Activated T-cell treated with anti-CD3 and anti-CD28 coated beads, Interleukin-2, amount 50 U/mL, for 4 hours (primary cell): ENCODE measurements at places on chromosomes 7 and 10. TPM values are rescaled to one million over a fixed set of nuclear protein-coding genes. Genes with fewer than 3 reads are reported as not detected.

DNA sequence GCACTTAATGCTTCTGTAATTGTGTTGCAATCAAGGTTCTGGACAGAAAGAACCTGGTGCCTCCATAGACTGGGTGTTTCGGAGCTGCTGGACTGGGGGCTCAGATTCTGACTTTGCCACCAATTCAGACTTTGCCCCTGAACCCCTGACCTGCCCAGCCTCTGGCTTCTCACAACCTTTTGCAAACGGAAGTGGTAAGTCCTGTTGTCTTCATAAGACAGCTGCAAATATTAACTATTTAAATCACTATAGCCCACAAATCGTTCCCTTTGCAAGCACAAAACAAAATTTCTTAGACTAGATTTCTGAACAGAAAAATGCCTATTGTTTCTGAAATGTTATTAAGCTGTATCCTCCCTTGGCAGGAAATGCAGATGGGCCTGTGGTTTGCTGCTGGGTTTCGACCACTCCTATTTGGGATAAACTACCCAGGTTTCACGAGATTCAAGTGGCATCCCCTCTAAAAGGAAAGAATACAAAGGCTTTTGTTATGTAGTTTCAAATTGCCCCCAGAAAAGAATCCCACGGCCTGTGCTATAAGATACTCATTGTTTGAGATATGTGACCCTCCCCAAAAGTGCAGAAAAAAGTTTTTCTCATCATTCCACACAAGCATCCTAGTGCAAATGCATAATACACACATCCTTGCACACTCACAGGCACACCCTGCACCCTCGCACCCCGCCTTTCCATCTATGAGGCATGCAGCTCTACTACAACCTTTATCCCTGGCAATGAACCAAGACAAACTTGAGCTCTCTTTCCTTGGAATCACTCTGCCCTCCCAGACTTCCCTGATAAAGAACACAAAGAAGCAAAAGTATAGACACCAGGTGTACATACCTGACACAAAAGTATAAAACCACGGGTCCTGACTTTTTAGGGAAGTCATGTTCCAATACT is 209.1 kb downstream of the PRPF18 start:
- DNase-seq, result no peak

DNA sequence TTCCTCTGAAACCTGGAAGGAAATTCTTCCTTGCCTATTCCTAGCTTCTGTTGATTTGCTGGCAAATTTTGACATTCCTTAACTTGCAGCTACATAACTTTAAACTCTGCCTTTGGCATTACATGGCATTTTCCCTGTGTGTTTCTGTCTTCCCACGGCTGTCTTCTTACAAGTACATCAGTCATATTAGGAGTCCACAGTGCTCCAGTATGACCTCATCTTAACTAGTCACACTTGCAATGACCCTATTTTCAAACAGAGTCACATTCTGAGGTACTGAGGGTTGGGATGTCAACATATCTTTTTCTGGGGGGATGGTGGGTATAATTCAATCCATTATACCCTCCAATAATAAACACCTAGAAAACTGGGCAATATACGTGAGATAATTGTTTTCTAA is 37.4 kb upstream of the EPHB6 start:
- DNase-seq, result no peak

- DNase-seq, result no peak
Observed at GRCh38 chr10:58661902-58662301, 149.2 kb downstream of the BICC1 start.

GRCh38 chr7:24574386-24574785 is 1.1 kb downstream of the PALS2 start:
- DNase-seq, result no peak

- no peak for DNase-seq
Observed at GRCh38 chr7:129702761-129703338, 91.3 kb downstream of the NRF1 start.

- peak; percentile 11 for DNase-seq
Observed at GRCh38 chr10:21173802-21174714, 276.9 kb upstream of the NEBL start.

DNA sequence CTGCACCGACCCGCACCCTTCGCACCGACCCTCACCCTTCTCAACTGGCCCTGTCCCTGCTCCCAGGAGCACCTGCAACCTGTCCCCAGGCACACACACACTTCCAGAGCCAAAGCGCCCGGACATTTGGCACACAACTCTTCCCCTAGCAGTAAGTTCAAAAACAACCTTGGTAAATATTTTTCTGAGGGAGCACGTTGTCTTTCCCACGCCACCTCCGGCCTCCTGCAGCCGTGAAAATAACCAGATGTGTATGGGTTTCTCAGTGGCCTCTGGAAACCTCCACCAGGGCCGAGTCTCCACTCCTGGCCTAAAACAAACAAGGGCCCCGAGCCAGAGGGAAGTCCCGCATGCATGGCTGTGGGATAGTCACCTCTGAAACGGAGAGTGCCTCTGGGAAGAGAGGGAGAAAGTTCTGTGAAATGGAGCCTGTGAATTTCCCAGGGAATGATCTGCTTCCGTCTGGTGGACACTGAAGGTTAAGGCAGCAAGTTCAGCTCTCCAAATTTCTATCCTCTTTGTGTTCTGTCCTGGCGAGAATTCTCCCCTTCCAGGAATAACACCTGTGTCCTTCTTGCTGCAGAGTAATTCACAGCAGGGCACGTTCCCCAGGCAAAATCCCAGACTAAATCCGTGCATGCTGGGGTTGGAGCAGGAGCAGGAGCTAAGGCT is 15.8 kb downstream of the PODXL start:
- DNase-seq, result no peak

- DNase-seq, result peak; percentile 15
Observed at GRCh38 chr7:76048668-76048988, 722 bp downstream of the MDH2 start.

GRCh38 chr10:129832573-129833467 is 131.3 kb downstream of the EBF3 start:
- no peak for DNase-seq

- DNase-seq, result no peak
Observed at GRCh38 chr7:151880688-151881087, 3.8 kb upstream of the PRKAG2 start.

DNA sequence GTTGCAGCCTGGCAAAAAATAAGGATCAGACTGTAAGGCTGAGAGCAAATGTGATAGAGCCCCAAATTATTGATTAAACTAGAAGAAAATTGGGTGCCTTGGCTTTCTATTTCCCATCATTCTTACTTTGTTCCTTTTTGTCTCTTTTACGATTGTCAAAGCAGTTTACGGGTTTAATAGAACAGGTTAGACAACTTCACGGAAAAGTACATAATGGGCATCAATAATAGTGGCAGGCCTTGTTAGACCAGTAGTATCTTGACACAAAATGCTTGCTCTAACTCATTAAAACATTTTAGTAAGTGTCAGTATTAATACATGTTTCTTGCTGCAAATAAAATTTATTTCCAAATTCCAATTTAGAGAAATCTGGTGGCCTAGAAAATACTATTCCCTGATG is 14.5 kb upstream of the GGCT start:
- no peak for DNase-seq

DNA sequence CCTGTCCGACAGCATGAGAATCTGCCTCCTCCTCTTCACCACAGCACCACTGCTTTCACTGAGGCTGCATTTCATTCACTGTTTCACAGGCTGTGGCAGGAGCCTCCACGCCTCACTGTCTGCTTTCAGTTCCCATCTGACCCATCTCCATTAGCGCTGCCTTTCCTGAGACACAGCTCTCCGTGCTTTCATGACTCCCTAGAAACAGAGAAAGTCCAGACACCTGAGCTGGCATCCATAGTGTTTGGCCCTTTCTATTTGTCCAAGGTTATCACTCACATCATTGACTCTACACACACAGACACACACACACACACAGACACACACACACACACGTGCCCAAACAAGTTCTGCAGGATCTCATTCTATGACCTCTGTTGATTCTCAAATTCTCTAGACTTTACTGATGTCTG is 5.2 kb downstream of the LGI1 start:
- DNase-seq, result no peak

DNA sequence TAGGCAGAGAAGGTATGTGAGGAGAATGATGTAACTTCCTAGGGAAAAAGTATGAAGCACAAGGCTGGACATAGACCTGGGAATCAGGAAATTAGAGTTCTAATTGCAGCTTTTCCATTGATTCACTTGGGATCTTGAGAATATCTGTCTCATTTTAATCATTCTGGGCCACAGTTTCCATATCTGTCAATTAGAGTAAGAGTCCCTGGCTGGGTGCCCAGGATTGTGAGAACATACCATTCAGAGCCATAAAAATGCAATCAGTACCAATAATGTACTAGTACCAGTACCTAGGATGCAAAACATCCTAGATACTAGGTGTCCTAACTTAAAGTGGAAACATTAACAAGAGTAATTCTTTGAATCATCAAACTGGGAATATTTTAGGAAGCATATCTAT is 29.6 kb downstream of the CAV1 start:
- no peak for DNase-seq

DNA sequence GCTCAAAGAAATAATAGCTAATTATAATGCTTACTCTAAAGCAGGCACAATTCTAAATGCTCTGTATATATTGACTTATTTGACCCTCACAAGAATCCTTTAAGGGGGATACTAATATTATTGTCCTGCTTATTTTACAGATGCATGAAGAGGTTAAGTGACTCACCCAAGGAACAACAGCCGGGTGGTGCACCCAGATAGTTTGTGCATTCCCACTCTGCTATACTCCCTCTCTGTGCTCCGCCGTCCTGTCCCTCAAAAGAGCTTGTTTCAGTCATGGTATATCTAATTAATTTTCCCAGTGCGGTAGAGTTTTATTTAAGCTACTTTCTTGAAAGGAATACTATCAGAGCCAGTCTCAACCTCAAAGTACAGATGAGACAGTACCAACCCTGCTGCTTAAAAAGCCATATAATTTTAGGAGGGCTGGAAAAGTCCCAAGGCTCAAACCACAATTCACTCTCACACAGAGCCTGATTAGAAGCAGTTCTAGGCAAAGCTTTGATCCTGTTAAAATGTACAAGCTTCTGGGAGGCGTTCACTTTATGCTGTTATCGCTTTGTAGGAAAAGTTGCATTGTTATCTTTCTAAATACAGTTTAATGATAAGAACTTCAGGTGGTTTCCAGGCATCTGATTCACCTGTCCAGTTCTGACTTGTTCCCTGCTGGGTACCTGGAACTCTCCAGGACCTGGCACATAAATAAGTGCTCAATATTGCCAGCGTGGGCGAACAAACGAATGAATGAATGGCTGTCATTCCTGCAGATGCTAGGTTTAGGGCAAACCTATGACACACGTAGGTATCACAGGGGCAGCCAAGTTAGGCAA is 261.5 kb upstream of the KLF14 start:
- no peak for DNase-seq

DNA sequence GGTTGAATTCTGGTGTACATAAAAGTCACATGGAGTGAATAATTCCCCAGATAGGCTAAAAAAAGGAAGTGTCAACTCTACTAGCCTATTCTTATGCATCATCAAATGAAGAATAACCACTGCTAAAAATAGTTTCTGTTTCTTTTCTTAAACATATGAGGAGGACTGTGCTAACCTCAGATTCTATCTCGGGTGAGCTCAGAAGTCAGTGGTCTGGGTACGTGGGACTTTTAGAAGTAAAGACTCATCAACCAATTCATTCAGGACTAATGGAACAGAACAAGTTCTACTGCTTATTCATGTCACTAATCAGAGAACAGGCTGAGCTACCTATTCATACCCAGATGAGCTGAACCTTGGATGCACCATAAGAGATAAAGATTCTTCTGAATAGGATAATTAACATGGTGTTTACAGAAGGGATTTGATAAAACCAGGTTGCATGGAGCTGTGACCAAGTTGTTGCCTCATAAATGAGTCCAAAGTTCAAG is 9.5 kb upstream of the ASAH2 start:
- DNase-seq, result no peak

DNA sequence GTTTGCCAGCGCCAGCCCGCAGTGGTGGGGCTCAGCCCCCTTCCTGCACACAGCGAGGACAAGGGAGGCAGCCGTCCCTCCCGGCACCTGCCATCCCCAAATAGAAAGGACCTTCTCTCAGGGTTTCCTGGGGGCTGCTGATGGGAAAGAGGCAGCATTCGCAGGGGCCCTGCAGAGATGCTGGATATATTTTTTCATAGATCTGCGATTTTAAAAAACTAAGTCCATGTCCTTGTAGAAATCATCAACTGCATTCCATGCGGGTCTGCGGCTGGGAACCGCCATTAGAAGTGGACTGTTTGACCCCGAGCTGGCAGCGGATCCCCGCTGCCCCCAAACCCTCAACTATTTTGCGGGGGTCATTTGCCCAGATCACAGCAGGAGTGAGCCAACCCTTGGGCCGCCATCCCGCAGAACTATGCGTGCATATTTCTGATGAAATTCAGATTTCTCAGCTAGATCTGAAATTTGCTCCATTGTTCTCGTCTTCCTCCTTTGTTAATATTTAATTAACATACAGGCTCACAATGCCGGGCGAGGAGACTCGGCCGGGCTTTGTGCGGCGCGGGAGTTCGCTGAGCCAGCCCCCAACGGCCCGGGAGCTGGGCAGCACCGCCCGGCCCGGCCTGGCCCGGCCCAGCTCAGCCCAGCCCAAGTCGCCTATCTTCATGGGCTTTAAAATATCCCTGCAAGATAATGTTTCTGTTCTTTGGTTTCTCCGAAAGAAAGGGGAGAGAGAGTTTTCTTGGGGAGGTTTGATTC is 2.0 kb downstream of the EN2 start:
- no peak for DNase-seq

GRCh38 chr7:17902599-17902998 is 37.7 kb downstream of the SNX13 start:
- no peak for DNase-seq

DNA sequence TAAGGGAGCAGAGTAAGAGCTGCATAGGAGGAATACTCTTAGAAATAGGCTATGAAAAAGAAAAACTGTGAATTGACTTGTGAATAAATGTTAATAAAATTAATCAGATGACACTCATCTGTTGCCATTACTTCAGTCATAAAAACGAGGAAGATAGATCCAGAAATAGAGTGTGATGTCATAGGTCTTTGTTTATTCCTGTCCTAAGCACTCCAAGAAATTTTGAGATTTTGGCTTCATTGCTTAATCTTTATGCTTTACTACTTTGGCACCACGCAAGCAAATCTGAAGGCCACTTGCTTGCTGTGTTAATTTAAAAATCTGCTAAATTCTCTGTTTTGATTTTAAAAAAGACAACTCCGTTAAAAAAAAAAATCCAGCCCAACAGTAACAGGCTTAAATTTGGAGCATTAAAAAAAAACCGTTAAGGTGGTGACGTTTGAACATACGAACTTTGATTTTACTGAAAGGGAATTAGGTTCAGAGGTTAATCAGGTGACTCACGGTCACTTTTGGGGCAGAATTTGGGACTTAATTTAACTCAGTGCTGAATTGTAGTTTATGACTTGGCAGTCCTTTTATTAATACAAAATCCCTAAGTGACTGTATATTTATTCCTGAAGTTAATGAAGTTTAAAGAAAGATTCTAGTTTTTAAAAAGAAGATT is 3.4 kb downstream of the IFRD1 start:
- DNase-seq, result no peak

FKBP6 gene
- total RNA-seq, result not detected

GRM3 gene
- total RNA-seq, result not detected

CNTNAP2 gene
- not detected for total RNA-seq

HGF gene
- total RNA-seq, result 0.16 TPM

PIP gene
- total RNA-seq, result not detected

PTPRN2 gene
- total RNA-seq, result 0.63 TPM

MUC12 gene
- 0.16 TPM for total RNA-seq
